ENCODE measurements at places on chromosomes 5 and 9.

DNA sequence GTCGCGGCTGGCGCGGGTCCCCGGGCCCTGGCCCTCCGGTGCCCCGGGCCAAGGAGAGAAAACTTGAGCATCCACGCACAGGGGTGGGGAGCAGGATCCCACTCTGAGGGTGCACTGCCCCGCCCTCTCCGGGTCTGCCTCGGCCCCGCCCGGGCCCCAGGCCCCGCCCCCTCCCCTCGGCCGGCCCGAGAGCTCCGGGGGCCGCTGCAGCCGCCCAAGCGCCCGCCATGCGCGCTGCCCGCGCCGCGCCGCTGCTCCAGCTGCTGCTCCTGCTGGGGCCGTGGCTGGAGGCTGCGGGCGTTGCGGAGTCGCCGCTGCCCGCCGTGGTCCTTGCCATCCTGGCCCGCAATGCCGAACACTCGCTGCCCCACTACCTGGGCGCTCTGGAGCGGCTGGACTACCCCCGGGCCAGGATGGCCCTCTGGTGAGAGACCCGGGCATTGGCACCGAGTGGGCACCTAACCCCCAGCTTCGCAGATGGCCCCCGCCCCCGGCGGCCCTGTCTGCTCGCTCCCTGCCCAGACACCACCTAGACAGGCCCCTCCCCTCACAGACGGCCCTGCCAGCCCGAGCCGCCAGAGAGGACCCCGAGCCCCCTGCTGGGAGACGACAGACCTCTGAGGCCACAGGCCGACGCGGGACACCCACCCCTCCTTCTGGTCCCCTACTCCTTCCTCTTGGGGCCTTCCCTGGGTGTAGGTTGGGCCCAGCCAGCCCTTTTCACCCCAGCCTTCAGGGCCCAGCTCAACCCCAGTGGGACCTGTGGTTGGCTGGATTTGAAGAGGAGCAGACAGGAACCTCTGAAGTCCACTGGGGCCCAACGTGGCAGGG is at the start of gene CERCAM:
TSS of gene CERCAM (plus strand) at position 207 of the 831 bp plus-strand sequence. CDS start at position 228, 21 bp downstream.
- peak; percentile 87 for DNase-seq

DNA sequence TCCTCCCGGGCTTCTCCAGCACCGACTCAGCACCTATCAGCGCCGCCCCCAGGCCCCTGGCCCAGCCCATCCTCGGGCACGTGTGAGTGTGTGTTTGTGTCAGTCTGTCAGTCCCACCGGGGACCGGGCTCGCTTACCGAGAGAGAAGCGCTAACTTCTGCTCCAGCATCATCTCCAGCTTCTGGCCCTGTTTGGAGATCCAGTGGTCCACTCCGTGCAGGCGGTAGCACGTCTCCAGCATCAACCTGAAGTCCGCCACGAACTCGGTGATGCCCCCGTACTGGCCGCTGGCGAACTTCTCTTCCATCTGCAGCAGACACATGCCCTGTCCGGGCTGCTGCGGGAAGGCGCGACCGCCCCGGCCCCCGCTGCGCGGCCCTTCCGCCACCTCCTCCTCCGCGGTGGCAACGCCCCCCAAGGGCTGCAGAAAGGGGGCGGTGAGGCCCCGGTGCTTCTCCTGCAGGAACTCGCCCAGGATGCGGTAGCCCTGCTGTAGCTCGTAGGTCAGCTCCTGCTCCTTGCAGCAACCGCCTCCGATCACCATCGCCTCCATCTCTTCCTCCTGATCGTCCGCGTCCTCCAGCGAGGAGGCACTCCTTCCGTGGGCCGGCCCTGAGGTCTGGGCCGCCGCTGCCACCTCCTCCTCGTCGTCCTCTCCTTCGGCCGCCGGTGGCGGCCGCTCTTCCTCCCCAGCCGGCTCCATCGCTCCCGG is 8.2 kb downstream of the RANBP6 start:
- DNase-seq, result peak; percentile 94

DNA sequence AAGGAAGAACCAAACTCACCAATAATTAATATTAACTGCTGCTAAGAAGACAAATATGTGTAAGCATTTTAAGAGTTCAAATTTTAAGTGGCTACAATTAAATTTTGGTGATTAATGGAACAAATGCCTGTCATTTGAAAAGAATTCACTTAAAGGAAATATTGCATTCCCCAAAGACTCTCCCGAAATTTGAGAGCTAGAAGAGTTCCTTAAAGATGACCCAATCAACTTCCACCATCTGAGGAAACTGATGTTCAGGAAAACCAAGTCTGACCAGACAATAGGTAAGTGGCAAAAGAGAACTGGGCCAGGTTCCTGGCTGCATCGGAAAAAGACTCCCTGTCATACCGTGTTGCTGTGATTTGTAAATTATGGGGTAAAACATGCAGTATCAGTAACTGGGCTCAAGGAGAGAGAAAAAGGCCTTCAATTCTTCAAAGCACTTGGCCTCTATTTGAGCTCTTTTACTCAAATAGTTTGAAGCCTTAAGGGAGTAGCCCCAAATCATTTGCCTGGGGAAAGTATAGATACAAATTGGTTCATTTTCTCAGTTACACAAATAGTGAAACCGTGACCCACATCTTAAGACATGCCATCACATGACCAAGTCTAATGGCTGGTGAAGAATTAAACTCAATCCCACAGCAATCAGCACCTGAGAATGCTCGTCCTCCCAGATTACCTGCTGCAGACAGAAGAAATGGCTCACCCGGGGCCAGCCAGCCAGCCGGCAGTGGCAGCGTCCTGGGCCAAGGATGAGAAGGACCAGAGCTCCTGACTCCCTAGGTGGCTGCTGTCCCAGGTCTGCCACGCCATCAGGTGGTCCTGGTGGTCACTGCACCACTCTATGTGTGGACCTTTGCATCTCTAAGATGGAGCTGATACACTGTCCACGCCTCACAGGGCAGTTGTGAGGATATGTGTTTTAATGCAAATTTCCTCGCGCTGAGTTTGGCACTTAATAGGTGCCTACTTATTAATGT is 162.9 kb downstream of the TTLL11 start:
- DNase-seq, result peak; percentile 90

DNA sequence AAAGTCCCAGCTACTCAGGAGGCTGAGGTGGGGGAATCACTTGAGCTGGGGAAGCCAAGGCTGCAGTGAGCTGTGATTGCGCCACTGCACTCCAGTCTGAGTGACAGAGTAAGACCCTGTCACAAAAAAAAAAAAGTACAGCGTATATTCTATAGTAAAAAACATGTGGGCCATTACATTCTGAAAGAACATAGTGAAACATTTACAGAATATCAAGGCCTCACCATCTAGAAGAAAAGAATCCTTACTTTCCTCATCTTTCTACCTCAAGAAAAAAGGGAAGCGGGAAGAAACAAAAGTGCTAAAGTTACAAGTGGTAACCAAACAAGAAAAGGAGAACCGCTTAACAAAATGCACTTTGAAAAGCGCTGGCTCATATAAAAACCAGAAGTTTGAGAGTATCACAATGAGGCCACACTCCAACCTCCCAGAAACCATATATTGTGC is 5.7 kb upstream of the SYK start:
- DNase-seq, result no peak

DNA sequence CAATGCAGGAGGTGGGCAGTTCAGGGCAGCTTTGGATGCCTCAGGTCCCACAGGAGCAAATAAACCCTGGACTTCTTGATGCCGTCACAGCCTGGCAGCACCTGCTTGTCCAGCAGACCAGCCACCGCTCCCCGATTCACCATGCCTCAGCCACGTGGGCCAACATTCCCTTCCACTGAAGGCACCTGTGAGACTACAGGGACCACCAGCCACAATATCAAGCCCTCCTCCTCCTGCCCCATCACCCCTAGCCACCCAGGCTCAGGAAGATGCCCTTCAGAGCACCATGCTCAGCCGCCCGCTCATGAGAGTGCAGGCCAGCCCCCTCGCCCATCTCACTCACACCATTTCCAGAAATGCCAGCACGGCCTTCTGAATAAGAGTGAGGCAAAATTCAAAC is 234.7 kb downstream of the SYK start:
- DNase-seq, result no peak

DNA sequence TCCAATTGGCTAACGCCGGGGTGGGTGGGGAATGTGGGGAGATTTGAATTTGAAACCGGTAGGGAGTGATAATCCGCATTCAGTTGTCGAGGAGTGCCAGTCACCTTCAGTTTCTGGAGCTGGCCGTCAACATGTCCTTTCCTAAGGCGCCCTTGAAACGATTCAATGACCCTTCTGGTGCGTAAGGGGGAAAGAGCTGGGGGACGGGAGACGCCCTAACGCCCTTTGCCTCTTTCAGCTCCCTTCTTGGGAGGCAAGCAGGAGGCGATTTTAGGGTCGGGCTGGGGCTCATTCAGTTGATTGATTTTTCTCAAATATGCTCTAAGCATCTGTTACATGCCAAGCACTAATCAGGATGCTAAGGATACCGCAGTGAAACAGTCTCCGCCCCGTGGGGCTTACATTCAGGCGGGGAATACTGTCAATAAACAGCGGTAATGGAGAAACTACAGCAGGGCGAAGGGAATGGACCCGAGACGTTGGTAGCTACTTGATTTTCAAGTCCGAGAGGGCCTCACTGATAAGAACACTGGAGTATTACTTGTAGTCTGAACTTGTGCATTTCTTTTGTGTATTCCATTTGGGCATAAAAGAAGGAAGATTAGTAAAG is at the start of gene HMMR:
TSS of gene HMMR (plus strand) at position 71 of the 610 bp plus-strand sequence. CDS start at position 132, 61 bp downstream.
- peak; percentile 75 for DNase-seq

DNA sequence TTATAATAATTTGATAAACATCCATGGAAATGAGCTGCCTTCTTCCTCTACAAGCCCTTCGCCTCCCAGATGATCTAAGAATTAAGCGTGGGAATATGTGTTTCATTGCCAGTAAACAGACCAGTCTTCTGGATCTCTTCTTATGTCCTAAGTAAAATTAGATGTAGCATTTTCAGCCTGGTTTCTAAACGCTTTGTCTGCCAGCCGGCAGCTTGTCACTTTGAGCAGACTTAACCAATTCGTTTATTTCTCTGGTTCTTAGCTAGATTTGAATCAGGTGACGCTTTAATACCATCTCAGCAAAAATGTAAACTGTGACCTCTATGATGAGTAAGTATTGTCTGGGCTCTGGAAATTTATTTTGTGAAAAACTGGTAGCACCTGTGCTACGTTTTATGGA is 380.6 kb upstream of the NUDT12 start:
- DNase-seq, result no peak

DNA sequence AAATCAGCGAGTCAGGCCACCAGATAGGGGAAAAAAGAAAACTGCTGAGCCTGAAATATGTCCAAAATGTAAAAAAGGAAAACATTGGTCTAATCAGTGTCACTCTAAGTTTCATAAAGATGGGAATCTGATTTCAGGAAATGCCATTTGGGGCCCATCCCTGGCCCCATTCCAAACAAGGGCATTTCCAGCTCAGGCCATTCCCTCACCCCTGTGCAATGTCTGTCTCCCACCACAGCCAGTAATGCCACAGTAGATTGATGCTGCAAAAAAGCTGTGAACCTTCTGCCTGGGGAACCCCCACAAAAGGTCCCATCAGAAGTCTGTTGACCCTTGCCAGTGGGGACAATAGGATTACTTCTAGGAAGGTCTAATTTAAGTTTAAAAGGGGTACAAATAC is 199.6 kb downstream of the YTHDC2 start:
- DNase-seq, result no peak

GRCh38 chr5:66354422-66354821 is 210.3 kb downstream of the SREK1 start:
- no peak for DNase-seq

- no peak for DNase-seq
Measured at GRCh38 chr5:54415896-54416601, 39.5 kb upstream of the HSPB3 start.

GRCh38 chr9:94031380-94031779 is 52.9 kb upstream of the PTPDC1 start:
- no peak for DNase-seq

DNA sequence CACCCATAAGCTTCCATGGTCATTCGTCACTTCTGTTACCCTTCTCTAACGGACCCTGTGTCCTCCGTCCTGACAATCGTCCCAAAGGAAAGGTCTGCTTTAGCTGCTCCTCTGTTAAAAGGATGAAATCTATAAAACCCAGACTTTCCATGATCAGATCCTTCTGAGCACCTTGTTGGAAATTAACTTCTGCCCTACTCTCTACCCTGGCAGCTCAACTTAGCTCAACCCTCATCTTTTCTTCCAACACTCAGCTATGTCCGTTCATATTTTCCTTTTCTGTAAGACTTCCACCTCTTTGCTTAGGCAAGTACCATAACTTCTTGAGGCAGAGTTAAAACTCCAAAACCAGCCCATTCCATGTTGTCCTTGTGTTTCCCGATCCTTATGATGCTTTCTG is 205.4 kb downstream of the SPATA31A6 start:
- no peak for DNase-seq

- DNase-seq, result no peak
Measured at GRCh38 chr5:172721455-172722326, 49.3 kb downstream of the DUSP1 start.

GRCh38 chr5:147822686-147823491 is 8.6 kb downstream of the SPINK1 start:
- peak; percentile 50 for DNase-seq

- DNase-seq, result no peak
Measured at GRCh38 chr5:137218471-137218870, 280.7 kb downstream of the SPOCK1 start.

GRCh38 chr9:128819716-128820664 is 1.7 kb downstream of the ENDOG start:
- peak; percentile 94 for DNase-seq

DNA sequence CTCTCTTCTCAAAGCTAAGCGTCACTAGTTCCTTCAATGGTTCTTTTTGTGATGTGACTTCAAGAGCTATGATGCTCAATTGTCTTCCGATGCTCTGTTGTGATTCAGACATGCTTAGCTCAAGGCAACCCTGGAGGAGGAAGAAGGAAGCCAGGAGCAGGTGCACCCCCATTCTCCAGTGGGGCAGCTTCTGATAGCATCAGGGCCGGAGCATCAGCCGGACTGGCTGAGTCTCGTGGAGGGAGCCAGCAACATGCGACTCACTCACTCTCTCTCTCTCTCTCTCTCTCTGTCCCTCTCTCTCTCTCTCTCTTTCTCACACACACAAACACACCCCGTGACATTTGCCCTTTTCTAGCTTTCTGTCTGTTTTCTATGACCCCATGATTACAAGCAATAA is 140.2 kb downstream of the HSD17B3 start:
- no peak for DNase-seq

GRCh38 chr9:137254624-137255447 is at the start of gene NELFB:
TSS of gene NELFB (plus strand) at chr9:137255327.
- peak; percentile 84 for DNase-seq

DNA sequence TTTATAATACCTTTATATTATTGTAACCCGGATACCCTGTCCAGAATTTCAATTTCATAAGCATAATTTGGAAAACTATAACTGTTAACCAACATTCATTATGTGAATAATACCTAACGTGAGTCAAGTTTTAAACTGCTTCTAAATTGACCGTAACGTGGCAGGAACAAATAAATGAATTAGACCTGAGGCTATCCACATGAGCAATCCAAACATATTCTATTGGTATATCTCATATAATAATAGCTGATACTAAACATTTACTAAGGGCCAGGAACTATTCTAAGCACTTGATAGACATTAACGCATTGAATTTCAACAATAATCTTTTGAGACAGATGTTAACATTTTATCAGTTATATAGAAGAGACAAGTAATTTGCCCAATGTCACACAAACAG is 276.4 kb downstream of the MEF2C start:
- no peak for DNase-seq

Data from WERI-Rb-1 (cell line).